ENCODE measurements at places on chromosomes 5 and 9.

DNA sequence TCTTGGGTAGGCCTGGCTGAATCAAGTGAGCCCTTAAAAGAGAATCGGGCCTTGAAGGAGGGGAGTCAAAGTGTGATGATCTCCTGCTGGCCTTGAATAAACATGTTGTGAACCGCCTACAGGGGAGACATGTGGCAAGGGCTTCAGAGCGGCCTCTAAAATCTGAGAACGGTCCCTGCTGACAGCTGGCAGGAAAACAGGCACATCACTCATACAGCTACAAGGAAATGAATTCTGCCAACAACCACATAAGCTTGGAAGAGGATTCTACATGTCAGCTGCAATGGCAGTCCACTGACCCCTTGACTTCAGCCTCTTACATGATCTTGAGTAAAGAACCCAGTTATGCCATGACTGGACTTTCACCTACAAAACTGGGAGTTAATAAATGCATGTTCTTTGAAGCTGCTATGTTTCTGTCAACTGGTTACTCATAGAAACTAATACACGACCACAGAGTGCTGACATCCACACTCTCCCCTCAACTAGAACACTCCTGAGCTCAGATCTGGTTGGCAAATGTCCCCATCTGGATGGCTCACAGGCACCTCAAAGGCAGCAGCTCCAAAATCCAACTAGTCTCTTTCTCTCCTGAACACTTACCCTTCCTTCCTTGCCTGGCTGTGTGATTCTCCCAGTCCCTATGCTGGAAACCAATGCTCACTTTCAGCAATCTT, 333.1 kb downstream of the ASTN2 start:
- no peak for DNase-seq

DNA sequence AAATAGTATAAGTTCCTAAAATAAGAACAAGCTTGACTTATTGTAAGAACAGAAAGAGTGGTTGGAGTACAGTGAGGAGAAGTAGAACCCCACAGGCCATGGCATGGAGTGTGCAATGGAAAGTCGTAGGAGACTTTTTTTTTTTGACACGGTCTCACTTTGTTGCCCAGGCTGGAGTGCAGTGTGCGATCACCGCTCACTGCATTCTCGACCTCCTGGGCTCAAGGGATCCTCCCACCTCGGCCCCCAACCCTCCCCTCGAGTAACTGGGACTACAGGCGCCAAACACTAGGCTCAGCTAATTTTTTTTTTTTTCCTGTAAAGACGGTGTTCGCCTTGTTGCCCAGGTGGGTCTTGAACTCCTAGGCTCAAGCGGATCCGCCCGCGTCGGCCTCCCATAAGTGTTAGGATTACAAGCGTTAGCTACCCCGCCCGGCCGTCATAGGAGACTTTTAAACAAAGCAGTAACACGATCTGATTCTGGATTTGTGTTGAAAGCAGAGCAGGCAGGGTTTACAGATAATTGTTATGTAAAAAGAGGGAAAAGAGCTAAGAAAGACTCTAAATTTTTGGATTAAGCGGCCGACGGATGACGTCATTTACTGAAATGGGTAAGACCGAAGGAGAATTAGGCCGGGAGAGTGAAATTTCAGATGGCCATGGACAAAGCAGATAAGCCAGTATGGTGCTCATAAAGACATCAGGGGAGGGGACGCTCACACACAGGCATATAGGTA, 752 bp downstream of the TSTD2 start:
- DNase-seq: no peak

GRCh38 chr5:156922207-156922792, 40.7 kb downstream of the TIMD4 start:
- no peak for DNase-seq

GRCh38 chr5:173196133-173196952, 38.7 kb downstream of the NKX2-5 start:
- no peak for DNase-seq

Measured in urothelium cell line (cell line).